Endothelial cell (in vitro differentiated cells): ENCODE measurements at places on chromosomes 3 and 15.

GRCh38 chr3:13167064-13167743 is 94.0 kb upstream of the IQSEC1 start:
- no peak for DNase-seq

DNA sequence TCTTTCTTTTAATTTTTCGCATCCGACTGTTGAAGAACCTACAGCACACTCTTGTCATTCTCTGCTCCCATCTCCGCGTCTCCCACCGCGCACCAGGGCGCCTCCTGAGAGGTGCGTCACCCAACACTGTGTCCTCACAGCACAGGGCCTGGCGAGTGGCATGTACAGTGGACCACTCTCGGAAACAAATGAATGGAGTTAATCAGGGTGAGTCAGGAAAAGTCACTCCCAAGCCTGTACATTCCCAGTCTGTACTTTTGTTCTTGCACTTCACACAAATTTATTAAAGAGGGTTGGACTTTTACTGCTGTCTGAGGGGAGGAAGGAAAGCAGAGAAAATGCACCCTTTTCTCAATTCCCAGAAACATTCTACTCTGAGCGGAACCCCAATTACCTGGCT is 625 bp downstream of the COL6A6 start:
- DNase-seq: no peak

- DNase-seq: no peak
Observed at GRCh38 chr15:36948982-36949381, 151.4 kb downstream of the MEIS2 start.

GRCh38 chr3:87359826-87360225 is 83.4 kb upstream of the POU1F1 start:
- DNase-seq: no peak

DNA sequence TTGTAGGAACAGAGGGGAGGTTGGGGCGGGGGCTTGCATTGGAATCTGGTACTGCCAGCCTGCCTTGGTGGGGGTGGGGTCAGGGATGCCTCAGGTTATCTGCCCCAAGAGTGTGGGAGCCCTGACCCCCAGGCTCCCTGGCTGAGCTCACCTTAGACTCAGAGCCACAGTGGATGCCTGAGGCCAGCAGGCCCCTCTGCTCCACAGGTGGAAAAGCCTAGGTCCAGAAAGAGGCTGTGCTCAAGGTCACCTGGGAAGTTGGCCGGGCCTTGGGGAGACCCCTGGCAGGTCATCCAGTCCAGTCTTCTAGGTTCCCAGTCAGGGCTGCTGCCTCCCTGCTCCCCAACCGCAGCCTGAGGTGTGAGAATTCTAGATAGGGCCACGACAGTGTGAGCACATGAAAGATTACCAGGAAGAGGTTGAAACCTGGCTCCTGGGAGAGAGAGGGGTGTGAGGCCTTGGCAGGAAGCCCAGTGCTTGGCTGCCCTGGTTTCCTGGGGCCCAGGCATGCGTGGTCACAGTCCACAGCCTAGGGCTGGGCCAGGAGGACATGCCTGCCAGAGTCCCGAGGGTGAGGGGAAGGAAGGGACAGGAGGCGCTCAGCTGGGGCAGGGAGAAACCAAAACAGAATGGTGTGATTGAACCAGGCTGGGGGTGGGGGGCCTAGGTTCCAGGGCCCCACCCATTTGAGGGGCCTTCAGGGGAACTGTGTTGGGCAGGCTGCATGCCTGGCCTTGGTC is 4.9 kb downstream of the HDAC11 start:
- no peak for DNase-seq
